ENCODE measurements at places on chromosomes 2 and 18.

- DNase-seq: no peak
These were observed 732.9 kb downstream of the TDRD15 start for GRCh38 chr2:21856708-21857107.

GRCh38 chr2:53583583-53583982 lies 184.0 kb upstream of the CHAC2 start:
- DNase-seq: no peak

GRCh38 chr2:230602562-230603230 lies 109.9 kb upstream of the CAB39 start:
- DNase-seq: no peak

GRCh38 chr2:156736950-156737349 lies 300.8 kb downstream of the GPD2 start:
- no peak for DNase-seq

DNA sequence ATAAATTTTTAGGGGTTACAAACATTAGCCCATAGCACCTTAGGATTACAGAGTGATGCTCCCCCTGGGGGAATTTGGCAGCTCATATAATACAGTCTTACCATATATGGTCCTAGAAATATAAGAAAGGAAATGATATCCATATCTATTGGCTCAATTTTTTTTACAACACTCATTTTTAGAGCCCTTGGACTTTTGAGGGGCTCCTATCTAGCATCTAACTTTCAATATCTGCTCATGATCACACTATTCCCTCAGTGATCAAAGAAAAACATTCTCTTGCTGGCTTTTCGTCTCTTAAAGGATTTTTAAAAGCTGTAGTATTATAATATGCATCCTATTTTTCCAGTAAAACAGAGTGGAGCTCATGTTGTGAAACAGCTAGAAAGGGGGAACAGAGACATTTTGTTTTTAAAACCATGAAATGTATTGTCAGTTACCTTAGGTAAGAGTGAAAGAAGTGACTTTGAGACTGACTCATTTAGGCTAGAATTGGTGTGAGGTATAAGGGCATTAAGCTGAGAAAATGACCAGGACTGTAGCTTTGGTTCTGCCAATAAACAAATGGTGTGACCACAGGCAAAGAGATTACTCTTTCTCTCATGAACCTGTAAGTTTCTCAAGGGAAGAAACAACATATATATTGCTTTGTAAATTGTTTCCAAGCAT lies 65.8 kb downstream of the ALPK2 start:
- no peak for DNase-seq

GRCh38 chr2:160803881-160804280 lies 310.3 kb upstream of the RBMS1 start:
- DNase-seq: no peak

- DNase-seq: no peak
These were observed 37.8 kb downstream of the GORASP2 start for GRCh38 chr2:170966648-170967396.

DNA sequence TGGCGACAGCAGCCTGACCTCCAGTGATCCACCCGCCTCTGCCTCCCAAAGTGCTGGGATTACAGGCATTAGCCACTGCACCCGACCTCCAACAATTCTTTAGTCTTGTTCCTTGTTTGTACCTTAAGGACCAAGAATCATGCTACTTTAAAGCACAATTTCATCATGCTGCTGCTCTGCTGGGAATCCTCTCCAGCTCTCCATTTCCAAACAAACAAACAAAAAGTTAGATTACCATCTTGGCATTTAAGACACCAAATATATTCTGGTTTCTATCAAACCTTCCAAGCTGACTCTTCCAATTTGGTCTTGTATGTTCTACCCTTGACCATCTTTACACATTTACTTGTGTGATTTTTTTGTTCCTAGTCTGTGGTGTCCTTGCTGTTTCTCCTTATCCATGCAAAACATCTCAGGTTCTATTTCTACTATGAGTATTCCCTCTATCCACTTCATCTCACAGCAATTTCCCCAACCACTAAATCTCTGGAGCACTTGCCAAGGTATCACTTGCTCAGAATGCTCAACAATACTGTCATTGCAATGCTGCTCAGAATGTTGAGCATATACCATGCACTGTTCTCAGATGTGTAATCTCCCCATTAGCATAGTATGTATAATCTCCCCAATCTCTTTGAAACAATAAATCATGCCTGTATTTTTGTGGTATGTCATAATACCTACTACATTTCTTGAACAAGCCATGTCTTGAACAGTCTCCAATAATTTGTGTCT lies 73.2 kb upstream of the GALNT5 start:
- DNase-seq: no peak

DNA sequence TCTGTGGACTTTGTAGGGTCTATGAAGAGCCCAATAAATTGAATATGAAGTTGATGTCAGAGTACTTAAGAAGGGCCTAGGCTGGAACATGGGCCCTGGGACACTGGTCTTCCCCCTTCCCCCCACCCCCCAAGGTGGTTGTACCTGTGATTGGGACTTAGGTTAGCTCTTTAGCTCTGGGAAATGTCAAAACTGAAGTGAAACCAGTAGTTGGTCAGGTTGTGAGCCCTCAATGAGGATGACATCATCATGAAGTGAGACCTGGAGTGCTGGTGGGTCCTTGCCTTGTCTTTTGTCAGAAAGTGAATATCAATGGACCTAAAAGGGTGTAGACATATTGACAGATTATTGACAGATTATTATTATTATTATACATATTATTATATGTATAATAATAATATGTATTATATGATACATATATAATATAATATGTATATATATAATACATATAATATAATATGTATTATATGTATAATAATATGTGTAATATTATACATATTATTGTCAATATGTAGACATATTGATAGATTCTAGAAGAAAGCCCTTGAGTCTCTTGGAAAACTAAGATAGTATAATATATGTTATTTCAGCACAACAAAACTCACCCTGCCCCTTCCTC lies 5.4 kb downstream of the MARS2 start:
- DNase-seq: no peak

GRCh38 chr2:232365621-232366321 lies 12.8 kb upstream of the ALPP start:
- DNase-seq: no peak

GRCh38 chr2:133377021-133377481 lies 191.2 kb downstream of the NCKAP5 start:
- no peak for DNase-seq

Measured in NCI-H2081 (cell line).